ENCODE measurements at places on chromosomes 6 and 20. TPM values are rescaled to one million over a fixed set of nuclear protein-coding genes. Genes with fewer than 3 reads are reported as not detected.
A peak's percentile ranks its signal among the peaks of the same experiment; 100 is the strongest.

DNA sequence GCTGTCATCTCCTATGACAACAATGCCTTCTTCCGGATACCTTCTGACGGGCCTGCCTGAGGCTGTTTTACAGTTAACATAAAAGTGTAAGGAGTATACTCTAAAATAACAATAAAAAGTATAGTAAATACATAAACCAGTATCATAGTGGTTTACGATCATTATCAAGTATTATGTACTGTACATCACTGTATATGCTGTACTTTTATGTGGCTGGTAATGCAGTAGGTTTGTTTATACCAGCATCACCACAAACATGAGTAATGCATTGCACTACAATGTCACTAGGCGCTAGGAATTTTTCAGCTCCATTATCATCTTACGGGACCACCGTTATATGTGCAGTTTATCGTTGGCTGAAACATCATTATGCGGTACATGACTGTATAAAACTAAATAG, 76.5 kb downstream of the VEGFA start:
- no peak overlapping the region for H3K4me3 ChIP-seq
- H3K27me3 ChIP-seq: no peaks in the 10 kb centered on the region
- DNase-seq: no peak
- H3K27ac ChIP-seq: no peak overlapping the region
- no peaks in the 10 kb centered on the region for H3K4me1 ChIP-seq

DNA sequence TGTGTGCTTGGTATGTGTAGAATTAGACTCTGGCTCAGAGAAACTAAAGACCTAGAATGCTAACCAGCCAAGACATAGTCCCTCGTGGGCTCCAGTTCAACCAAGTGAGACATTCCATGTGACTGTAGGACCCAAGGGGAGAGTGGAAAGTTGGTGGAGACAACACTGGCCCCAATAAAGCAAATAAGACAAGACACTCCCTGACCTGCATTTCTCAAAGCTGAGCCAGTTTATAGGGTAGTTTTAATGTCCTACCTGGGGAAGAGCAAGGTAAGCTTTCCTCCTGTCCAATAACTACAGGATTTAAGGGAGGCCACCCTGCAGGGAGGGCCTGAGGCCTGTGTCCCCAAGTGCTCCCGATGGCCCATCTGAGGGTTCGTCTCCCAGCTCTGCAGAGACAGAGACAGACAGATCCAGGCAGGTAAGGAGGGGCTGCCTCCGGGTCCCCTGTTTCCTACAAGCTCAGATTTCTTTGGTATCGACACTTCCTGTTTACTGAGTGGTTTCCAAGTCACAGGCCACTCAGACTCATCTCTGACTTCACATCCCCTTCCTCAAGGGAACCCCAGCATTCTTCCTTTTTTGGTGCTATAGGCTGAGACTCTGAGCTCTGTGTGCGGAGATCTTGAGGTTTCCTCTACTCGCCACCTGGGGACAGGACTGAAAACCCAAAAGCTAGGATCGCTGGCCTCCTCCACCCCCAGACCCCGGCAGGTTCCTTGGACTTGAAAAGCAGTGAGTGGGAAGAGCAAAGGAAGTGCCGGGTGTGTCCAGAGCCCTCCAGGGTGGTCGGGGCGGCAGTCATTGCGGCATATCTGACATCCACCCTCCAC, 92.4 kb downstream of the PRND start:
- no peaks in the 10 kb centered on the region for H3K36me3 ChIP-seq
- peak overlapping the region; percentile 43 for H3K27ac ChIP-seq
- H3K4me3 ChIP-seq: no peak overlapping the region
- no peak for DNase-seq
- no peaks in the 10 kb centered on the region for H3K4me1 ChIP-seq

- DNase-seq: no peak
- no peak overlapping the region for H3K27ac ChIP-seq
- no peaks in the 10 kb centered on the region for H3K27me3 ChIP-seq
- peaks cover 2% of the 10 kb centered on the region for H3K4me1 ChIP-seq
- H3K4me3 ChIP-seq: no peak overlapping the region
Measured at GRCh38 chr6:133955582-133956415, 2.8 kb downstream of the TBPL1 start.

DNA sequence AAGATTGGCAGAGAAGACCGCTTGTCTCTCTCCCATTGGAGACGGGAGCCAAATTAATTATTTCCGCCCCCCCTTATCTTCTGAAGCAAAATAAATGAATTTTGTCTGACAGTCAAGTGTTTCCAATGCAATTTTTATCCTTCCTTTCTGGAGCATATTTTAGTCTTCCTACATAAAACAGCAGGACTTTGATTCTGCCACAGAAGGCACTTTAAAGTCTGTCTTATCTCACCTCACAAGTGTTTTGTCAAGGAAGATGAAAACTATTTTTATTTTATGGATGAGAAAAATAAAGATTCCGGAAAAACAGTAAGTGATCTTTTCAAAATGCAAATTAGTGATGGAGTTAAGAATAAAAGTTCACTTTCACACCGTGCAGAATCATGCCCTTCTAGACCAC, 140.4 kb downstream of the OPRM1 start:
- H3K36me3 ChIP-seq: no peaks in the 10 kb centered on the region
- no peaks in the 10 kb centered on the region for H3K4me1 ChIP-seq
- DNase-seq: no peak
- H3K27ac ChIP-seq: no peak overlapping the region
- H3K4me3 ChIP-seq: no peak overlapping the region
- H3K27me3 ChIP-seq: no peaks in the 10 kb centered on the region

DNA sequence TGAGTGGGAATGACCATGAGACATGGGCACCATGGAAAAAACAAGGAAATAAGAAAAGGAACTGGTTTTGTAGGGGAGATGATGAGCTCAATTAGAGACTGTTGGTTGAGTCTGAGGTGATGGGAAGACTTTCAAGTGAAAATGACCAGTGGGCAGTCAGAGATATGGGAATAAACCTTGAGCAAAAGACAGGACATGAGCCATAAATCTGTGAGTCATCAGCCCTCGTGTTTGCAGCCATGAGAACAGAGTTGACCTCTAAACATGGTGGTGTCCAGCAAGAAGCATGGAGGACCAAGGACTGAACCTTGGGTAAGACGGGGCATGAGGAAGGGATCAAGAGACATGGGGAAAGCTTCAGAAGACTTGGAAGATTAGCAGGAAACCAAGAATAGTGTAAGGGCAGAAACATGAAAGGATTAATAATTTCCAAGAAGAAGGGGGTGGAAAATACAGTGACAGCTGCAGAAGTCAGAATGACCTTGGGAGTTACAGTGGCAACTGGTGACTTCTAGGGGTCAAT, 280.6 kb upstream of the PRDM1 start:
- no peaks in the 10 kb centered on the region for H3K27me3 ChIP-seq
- H3K36me3 ChIP-seq: no peaks in the 10 kb centered on the region
- no peak overlapping the region for H3K4me3 ChIP-seq
- no peak overlapping the region for H3K27ac ChIP-seq

- peaks cover 57% of the 10 kb centered on the region for H3K27me3 ChIP-seq
- H3K4me1 ChIP-seq: no peaks in the 10 kb centered on the region
- H3K27ac ChIP-seq: no peak overlapping the region
Measured at GRCh38 chr6:98838975-98839374, 4.6 kb downstream of the POU3F2 start.

- H3K4me3 ChIP-seq: no peak overlapping the region
- DNase-seq: no peak
- no peaks in the 10 kb centered on the region for H3K36me3 ChIP-seq
- H3K27ac ChIP-seq: no peak overlapping the region
- H3K27me3 ChIP-seq: no peaks in the 10 kb centered on the region
Measured at GRCh38 chr6:92043777-92044176, 1375.6 kb downstream of the EPHA7 start.

- no peak overlapping the region for H3K4me3 ChIP-seq
- no peaks in the 10 kb centered on the region for H3K4me1 ChIP-seq
- no peak overlapping the region for H3K27ac ChIP-seq
- H3K27me3 ChIP-seq: no peaks in the 10 kb centered on the region
- DNase-seq: peak; percentile 27
Measured at GRCh38 chr6:140230282-140230681, 855.8 kb upstream of the CITED2 start.

DNA sequence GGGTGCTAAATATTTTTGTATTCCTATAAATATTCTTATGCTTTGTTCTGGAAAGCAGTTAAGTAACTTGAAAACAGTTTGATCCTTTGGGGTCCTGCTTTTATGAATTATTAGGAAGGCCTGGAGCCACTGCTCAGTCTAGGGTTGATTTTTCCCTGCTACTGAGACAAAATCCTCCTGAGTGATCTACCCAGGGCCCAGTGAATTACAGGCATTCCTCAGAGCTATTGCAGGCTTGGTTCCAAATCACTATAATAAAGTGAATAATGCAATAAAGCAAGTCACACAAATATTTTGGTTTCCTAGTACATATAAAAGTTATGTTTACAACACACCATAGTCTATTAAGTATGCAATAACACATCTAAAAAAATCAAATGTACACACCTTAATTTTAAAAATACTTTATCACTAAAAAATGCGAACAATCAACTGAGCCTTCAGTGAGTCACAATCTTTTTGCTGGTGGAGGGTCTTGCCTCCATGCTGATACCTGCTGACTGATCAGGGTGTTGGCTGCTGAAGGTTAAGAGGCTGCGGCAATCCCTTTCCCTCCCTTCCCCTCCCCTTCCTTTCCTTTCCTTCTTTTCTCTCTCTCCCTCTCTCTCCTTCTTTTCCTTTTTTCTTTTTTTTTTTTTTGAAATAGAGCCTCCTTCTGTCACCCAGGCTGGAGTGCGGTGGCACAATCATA, 43.0 kb downstream of the DNAAF9 start:
- H3K36me3 ChIP-seq: no peaks in the 10 kb centered on the region
- H3K4me3 ChIP-seq: no peak overlapping the region
- DNase-seq: no peak
- H3K27me3 ChIP-seq: no peaks in the 10 kb centered on the region

DNA sequence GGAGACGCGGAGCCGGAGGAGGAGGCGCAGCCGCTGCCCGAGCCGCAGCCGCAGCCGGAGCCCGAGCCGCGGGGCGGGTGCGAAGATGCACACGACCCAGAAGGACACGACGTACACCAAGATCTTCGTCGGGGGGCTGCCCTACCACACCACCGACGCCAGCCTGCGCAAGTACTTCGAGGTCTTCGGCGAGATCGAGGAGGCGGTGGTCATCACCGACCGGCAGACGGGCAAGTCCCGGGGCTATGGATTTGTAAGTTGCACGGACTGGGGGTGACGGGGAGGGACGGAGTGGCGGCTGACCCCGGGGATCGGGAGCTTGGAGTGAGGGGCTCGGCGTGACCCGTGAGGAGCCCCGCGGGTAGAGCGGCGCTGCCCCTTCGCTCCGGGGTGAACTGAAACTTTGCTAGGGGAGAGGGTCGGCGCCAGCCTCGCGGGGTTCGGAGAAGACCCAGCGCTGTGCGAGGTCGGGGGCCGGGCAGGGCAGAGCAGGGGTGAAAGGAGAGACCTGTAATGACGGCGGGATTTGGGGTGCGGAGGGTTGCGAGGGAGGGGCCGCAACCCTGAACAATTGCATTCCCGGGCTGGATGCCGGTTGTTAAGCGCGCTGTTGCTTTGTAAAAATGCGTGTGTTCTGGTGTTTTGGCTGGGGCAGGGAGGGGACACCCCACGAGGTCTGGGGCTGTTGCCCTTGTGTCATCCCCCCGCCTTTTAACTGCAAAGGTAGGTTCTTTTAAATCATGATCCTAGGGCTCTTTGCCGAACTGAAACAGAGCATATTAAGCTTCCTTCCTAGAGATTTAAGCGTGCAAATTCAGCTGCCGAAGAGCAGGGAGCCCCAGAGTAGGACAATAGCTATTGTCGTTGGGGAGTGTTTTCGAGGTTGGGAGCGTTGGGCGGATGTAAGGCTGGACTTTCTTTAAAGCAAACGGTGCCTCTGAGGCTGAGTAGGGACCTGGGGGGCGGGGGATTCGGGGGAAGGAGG, 628 bp downstream of the RBM24 start:
- DNase-seq: no peak
- peak overlapping the region; percentile 59 for H3K4me3 ChIP-seq
- no peaks in the 10 kb centered on the region for H3K36me3 ChIP-seq
- no peaks in the 10 kb centered on the region for H3K27me3 ChIP-seq
- peak overlapping the region; percentile 78 for H3K27ac ChIP-seq

Gene TCP11
- 0.87 TPM for total RNA-seq

Gene CALHM5
- 1.8 TPM for total RNA-seq

Gene SUMO4
- total RNA-seq: 2.4 TPM

Data from prostate gland (tissue), 2 donors.